Activated CD8-positive, alpha-beta memory T cell treated with anti-CD3 and anti-CD28 coated beads for 1 hour (primary cell): ENCODE measurements at places on chromosomes 2 and 18.
A peak's percentile ranks its signal among the peaks of the same experiment; 100 is the strongest.

GRCh38 chr2:198309673-198310280, 505.4 kb downstream of the PLCL1 start:
- peak; percentile 31 for DNase-seq

DNA sequence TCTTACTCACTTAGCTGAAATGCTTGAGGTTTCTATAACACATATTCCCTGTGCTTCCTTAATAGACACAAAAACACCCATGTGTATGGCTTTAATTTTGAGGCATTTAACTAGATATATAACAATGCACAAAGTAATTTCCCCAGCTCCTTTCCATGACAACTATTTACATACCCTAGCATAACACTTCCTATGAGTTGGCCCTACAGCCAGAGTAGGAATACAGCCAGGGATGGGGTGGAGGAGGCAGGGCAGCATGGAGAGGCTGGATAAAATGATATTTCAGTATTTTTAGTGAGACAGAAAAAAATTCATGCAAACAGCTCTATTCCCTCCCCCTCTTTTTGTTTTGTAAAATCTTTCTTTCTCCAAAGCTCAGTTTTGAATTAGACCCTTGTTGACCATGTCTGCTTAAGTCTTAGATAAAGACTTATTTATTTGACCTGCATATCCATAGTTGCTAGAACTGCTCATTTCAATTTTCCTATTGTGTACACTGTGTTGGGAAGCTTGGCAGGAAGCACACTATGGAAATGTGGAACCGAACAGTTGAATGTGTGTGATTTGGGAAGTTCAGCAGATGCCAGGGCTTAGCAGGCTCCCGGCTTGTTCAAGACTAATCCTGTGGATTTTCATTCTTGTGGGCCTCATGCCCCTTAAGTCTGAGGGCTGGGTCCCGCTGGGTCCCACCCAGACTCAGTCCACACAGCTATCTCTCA, 11.2 kb upstream of the B3GNT2 start:
- no peak for DNase-seq

GRCh38 chr2:6580982-6581381, 284.7 kb downstream of the CMPK2 start:
- no peak for DNase-seq

DNA sequence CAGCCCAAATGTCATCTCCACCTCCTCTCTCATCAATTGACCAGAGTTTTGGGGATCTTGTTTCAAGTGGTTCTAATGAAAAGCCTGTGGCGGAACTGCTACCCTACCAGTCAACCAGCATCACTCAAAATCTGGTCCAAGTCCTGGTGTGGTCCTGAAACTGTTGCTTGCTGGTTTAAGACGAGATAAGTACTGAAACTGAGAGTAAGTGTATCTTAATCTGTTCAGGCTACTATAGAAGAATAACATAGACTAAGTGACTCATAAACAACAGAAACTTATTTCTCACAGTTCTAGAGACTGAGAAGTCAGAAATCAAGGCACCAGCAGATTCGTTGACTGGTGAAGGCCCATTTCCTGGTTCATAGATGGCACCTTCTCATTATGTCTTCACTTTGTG, 879 bp upstream of the GALNT5 start:
- no peak for DNase-seq
